Stimulated activated CD4-positive, alpha-beta T cell treated with anti-CD3 and anti-CD28 coated beads, TNF-alpha, amount 100 ng/mL, for 24 hours (primary cell): ENCODE measurements at places on chromosomes 2 and 18.

DNA sequence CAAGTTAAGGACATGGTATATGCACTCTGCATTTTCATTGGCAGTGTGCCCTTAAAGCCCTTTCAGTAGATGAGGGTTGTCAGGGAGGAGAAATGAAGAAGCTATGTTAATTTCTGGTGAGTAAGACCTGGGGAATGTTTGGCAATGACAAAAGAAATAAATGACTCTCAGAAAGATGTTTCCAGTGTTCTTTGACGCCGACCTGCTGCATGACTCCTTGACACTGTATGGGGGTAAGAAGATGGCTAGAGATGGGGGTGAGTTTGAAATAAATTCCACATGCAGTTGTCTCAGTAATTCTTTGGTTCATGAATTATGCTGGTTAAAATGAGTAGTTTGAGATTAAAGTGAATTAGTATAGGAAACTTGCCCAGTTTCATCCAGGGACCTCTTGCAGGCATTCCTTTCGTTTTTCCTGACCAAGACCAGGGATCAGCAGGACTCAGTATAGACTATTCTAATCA lies 5.9 kb downstream of the CCDC121 start:
- no peak for DNase-seq

DNA sequence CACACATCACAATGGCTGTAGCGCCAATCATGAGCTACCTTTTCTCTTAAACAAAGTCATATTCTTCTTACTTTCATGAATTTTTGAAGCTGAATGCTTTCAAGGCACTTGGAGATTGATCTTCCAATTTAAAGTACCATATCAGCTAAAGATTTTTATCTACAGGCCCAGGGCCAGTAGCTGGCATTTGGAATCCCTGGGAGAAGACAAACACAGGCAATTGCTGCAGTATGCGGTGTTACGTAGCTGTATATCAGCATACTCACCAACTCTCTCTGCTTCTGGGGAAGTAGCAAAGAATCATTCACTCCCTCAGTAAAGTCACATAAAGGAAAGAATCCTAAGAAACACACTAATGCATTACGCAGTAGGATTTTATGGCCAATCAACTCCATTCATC lies 202.3 kb downstream of the DLGAP1 start:
- DNase-seq: no peak

DNA sequence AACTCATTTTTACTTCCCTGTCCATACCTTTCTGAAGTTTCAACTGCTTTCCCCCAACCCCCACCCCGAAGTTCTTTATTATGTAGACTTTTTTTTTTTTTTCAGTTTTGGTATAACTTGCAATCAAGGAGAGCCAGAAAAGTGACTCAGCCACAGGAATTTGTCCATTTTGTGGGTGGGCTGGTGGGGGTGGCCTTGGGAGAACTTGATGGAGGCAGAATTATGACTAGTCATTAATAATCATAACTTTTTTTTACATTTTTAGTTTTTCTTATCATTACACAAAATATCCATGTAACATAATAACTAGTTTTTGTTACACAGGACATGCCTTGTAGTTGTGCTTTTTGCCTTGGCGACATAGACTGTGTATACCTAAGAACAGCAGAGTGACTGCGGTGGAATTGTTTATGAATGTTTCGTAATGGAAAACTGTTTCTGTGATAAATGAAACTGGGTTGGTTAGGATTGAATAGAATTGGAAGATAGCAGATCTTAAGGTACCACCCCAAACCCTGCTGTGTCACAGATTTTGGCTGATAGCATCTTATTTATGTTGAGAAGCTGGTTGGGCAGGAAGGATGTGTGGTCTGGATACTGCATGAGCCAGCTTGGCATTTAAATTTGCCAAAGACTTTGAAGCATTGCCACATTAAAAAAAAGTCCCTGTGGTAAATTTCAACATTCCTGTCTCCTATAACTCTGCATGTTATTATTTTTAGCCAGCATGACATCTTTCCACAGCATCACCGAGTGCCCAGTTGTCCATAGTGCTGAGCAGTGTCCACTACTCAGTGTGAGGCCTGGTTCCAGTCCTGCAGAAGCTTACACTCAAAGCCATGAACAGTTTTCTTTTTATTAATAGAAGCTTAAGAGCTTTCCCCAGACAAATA lies 30.7 kb downstream of the LYPD6B start:
- peak; percentile 9 for DNase-seq

- DNase-seq: no peak
These were observed 2.1 kb upstream of the SPIRE1 start for GRCh38 chr18:12659904-12660605.

DNA sequence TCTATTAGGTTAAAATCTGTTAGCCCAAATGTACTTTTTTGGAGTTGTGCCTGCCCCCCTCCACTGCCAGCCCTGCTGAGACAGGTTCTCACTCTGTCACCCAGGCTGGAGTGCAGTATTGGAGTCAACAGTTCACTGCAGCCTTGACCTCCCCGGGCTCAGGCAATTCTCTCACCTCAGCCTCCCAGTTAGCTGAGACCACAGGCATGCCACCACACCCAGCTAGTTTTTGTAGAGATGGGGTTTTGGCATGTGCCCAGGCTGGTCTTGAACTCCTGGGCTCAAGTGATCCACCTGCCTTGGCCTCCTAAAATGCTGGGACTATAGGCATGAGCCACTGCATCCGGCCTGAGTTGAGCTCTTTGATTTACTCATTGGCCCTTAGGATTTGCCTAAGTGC lies 110.7 kb downstream of the ICA1L start:
- DNase-seq: no peak

GRCh38 chr18:22737054-22737453 lies 196.1 kb upstream of the RBBP8 start:
- DNase-seq: no peak

DNA sequence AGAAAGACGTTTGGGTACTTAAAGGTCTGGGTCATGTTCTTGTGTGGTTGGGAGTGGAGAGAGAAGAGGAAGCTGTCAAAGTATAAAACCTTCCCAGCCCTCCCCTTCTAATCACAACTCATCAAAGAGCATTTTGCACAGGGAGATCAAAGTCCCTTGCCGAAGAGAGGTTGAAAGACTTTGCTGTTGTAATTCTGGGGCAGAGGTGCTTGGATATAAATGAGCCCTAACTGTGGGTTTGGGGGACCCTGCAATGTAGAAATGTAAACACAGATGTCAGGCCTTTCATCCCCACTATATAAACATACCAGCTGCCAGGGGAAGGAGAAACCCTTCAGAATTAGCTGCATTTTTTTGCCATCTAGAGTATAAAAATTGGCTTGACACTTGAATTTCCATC lies 182.1 kb downstream of the ETAA1 start:
- no peak for DNase-seq

GRCh38 chr2:47536696-47537095 lies 133.7 kb downstream of the MSH2 start:
- DNase-seq: no peak

DNA sequence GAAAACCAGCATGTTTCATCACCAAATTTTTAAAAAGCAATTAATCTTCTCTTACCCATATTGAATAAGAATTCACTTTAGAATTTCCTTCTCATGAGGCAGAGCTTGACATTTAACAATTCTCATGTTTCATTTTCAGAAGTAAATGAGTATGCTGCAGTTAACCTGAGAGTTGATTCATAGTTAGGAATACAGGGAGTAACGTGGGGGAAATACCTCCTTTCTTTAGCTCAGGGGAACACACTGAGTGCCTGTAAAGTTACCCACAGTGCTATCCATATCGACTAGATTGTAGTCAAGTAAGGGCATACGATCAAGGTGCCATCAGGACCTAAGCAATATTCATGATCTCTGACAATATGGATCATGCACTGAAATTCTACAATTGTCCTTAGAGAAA lies 38.9 kb upstream of the ATIC start:
- no peak for DNase-seq

GRCh38 chr2:203328760-203329540 lies 756 bp downstream of the ABI2 start:
- DNase-seq: peak; percentile 14

GRCh38 chr2:80016171-80016570 lies 288.4 kb downstream of the LRRTM1 start:
- no peak for DNase-seq

DNA sequence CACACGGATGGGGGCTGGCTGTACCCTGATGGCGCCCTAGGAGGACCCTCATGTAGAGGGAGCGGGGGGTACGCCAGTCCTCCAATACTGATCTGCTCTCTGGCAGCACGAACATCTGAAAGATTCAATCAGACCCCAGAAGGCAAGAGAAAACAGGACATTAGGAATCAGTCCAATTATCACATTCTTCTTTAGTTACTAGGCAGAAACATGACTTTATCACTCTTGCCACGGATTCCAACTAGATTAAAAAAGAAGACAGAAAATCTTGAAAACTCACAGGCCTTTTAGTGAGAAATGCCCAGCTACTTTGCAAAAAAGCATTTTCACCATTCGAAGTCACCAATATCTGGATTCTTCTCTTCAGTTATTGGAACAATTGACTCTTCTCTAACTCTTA lies 68.4 kb downstream of the ID2 start:
- no peak for DNase-seq

DNA sequence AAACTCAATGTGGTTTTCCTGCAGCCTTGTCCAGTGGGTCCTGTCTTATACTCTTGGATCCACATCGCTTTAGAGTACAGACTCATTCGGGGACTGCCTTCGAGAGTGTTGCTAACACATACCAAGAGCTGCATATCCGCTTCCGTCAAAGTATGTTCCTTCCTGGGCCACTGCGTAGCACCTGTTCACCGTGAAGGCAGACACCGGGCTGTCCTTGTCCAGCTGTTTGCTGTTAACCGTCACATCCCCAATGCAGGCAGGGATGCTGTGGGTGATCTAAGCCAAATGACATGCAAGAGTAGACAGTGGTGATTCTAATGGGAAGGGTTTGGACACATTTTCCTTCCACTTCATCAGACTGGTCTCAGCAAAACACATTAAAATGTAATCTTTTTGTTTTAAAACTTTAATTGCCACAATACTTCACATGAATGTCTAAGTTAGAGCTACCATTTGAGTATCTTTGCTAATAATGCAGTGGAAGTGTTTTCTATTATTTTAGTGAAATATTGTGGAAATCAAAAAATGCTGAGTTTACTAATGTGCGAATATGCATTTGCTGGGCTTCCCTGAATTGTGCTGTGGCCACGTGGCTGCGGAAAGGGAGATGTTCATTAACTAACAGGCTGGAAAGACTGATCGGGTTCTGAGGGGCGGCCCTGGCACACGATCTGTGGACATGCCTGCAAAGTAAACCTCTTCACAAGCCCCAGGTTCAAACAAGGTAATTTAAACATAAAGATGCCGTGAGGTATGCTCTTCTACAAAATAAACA lies 169.1 kb downstream of the LAMA1 start:
- no peak for DNase-seq

GRCh38 chr2:127275789-127276188 lies 18.2 kb downstream of the ERCC3 start:
- no peak for DNase-seq
